ENCODE measurements at places on chromosomes 7 and 10.

DNA sequence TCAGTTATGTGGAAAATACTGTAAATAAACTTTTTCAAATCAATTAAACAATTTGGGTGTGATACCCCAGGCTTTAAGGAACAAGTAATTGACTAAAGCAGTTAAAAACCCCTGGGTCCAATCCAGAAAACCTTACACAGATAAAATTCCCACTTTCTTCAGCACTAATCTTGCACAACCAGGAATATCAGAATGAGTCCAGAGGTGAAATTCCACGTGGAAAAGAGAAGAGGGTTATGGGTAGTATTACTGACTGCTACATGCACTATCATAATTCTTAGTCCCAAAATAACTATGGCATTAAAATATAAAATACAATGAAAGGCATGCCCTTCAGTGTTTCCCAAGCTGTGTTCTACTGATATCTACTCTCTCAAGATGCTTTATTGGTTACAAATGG lies 135.7 kb upstream of the STEAP4 start:
- DNase-seq, result no peak

DNA sequence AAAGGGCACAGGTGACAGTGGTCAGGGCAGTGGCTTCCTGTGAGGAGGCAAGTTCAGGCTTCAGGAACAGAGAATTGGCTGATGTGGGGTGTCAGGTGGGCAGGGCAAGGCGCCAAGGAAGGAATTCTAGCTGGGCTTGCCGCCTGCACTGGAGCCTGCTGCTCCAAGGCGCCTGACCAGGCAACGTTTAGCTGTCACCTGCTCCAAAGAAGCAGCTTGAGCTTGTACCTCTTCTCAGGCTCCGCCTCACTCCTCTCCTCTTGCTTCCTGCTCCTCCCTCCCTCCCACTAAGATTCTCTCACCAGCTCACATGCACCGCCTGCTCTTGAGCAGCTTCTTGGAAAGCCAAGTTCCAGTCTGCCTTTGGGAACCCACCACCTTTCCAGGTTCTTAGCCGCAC lies 187.4 kb upstream of the GRB10 start:
- no peak for DNase-seq

- no peak for DNase-seq
These were observed 22.8 kb upstream of the AGMO start for GRCh38 chr7:15584575-15584974.

- DNase-seq, result peak; percentile 56
These were observed 257.1 kb downstream of the GLI3 start for GRCh38 chr7:41979834-41980307.

DNA sequence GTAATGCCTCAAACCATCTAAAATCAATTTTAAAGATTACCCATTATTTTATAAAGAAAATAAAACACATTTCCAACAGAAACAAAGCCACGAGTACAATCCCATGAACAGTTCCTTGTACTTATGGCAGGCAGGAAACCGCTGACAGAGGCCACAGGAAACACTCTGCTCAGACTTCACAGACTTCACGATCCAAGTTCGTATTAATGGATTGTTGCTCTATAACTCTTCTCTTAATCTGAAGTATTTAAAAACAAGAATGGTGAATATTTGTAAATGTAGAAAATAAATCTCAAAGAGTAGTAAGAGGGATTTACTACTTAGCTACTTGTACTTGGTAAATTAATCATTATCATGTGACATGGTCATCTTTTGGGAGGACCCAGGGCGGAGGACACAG lies 78.3 kb downstream of the SNX10 start:
- no peak for DNase-seq

DNA sequence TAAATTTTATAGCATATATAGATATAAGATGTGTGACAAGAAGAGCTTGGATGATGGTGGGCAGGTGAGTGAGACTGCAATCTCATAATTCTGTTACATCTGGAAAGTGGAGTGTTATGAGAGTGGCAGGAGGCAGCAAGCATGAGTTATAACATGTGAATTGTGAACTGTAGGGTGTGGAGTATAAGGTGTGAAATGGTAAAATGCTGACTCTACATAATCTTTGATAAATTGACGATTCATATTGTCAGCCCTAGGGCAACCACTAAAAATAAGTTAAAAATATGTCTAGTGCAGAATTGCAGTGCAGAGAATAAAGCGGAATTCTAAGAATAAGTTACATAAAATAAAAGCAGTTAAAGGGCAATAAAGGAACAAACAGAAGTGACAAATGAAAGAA lies 74.8 kb upstream of the AKR1E2 start:
- no peak for DNase-seq

DNA sequence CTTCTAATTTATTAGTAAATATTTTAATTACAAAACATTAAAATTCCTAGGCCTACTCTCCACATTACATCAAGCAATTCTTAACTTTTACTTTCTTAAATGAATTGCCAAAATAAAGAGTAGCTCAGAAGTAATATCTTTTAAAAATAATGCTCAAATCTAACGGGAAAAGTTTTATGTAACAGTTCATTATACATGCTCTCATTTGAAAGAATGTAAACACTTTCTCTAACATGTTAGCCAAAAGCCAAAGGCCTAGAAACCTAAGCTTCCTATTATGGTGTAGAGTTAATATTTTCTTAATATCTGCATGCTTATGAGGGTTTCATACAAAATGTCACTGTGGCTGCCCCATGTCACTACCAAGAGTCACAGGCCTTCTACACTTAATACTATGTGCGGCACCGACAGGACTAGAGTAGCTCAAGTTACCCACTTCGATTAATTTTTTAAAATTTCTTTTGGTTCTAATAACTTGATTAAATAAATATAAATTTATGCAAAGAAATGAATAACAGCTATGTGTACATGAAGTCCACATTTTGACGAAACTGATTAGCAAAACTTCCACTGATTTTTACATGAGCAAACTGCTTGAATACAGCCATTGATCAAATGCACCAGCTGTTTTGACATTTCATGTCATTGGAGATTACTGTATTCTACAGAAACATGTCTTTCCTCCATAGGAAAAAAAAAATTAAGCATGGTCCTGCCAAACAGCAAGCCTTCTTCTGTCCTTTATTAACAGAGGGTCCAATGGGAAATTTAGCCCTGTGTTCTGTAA lies 3.5 kb downstream of the COBL start:
- no peak for DNase-seq

- no peak for DNase-seq
These were observed 11.5 kb upstream of the MACC1 start for GRCh38 chr7:20228654-20229053.

DNA sequence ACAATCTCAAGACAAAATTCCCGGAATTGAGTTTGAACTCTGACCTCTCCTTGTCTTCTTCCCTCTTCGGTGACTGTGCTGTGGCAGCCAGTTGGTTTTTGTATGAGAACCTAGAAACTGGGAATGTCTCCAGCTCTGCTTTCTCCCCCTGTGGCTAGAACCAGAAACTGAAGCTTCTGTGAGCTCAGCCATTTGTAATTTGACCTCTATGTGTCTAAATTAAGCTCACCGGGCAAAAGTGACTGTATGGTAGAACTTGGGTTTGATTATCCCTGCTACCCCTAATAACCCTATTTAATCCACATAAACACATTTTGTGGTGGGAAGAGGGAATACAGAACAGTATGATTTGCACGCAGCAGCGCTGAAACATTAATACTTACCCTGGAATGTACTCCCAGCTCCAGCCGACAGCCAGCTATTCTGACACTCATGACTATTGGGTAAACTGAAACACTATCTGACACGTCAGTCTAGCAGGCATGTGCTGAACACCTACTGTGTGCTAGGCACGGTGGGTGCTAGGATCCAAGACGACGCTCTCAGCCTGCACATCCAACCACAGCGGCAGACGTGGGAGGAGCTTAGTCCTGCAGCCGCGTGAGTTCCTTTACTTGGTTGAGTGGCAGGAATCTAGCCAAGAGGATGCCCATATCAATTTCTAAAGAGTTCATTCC lies 324.8 kb downstream of the SFMBT2 start:
- peak; percentile 11 for DNase-seq

DNA sequence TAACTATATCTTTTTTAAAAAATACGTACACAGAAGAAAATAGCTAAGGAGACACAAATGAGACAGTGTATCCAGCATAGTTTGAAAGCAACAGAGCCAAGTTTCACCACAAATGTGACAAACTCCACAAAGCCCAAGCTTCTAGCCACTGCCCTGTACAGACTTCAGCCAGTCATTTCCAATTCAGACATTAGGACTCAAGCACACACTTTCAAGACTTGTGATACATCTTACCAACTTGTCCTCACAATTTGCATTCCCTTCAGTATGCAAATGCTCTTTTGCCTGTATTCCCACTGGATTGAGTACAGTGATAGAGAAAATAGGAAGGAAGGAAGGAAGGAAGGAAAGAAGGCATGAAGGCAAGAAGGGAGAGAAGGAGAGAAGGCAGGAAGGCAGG lies 510.4 kb downstream of the KCNMA1 start:
- DNase-seq, result no peak

GRCh38 chr10:102795453-102796406 lies 41.5 kb downstream of the CYP17A1 start:
- DNase-seq, result no peak

DNA sequence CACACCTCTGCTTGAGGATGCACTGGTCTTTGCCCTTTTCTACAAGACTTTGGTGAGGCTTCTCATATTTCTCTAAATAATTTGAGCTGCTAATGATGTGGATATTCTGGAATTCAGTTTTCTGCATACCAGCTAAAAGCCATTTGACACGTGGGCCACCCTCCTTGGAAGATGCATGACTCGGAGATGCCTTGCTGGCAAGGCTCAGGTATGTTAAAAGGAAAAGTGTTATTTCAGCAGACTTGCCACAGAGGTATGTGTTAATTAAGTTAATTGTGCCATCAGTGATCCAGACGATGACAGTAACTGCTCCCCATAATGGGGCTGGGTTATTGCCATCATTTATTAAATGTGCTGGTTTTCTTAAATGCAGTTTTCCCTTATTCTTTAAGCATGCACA lies 8.8 kb upstream of the GFRA1 start:
- DNase-seq, result no peak

- DNase-seq, result no peak
These were observed 66.5 kb downstream of the GNAT3 start for GRCh38 chr7:80445351-80445750.

Measured in HAP-1 (cell line).